ENCODE measurements at places on chromosomes 7 and 10. TPM values are rescaled to one million over a fixed set of nuclear protein-coding genes. Genes with fewer than 3 reads are reported as not detected.

FAS gene
- polyA plus RNA-seq: 4.1 TPM

ABCB4 gene
- polyA plus RNA-seq: 50.9 TPM

CALML3 gene
- not detected for polyA plus RNA-seq

JAKMIP3 gene
- polyA plus RNA-seq: not detected

VENTX gene
- 0.12 TPM for polyA plus RNA-seq

ANKRD30A gene
- not detected for polyA plus RNA-seq

LRRTM3 gene
- not detected for polyA plus RNA-seq

NME8 gene
- not detected for polyA plus RNA-seq

STEAP2 gene
- not detected for polyA plus RNA-seq

SLC29A3 gene
- polyA plus RNA-seq: 14.5 TPM

TTYH3 gene
- polyA plus RNA-seq: 4.4 TPM

ADAMTS14 gene
- polyA plus RNA-seq: not detected

CALML5 gene
- polyA plus RNA-seq: not detected

CYP26C1 gene
- not detected for polyA plus RNA-seq

RBP3 gene
- polyA plus RNA-seq: not detected

METTL27 gene
- polyA plus RNA-seq: 3.9 TPM

ZNF33A gene
- polyA plus RNA-seq: 24.1 TPM

Data from naive B cell (primary cell).